ENCODE measurements at places on chromosomes 16 and 17.

DNA sequence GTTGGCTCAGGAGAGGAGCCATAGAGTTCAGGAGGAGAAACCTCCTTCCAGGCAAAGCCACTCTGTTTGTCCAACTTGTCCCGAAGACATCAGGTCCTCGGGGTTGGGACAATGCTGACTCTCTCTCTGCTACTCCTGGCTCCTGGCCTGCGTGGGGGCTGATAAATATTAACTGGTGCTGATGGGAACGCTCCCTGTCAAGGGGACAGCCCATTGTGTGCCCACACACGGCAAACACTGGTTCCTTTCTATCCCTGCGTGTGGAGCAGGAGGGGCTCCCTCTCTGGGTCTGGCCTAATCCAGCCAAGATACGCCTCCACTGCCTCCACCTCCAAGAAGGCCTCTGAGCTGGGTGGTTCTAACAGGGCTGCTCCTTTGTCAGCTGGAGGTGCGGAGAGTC, 4.4 kb downstream of the KIF19 start:
- no peak for DNase-seq

DNA sequence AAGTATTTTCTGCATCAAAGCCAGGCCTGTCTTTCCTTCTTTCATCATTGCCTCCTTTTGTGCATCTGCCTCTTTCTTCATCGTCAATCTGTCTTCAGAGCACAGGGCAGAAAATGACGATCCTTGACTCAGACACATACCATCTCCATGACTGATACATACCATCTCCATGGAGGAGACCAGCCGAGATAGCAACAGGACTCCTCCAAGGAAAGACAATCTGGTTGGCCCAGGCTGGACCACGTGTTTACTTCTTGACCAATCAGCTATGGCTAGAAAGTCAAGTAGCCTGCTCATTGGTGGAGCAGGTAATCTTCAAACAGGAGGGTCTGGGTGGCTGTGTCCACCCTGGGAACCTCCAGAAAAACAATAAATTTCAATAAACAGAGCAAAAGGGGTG, 164.6 kb downstream of the CPPED1 start:
- no peak for DNase-seq

DNA sequence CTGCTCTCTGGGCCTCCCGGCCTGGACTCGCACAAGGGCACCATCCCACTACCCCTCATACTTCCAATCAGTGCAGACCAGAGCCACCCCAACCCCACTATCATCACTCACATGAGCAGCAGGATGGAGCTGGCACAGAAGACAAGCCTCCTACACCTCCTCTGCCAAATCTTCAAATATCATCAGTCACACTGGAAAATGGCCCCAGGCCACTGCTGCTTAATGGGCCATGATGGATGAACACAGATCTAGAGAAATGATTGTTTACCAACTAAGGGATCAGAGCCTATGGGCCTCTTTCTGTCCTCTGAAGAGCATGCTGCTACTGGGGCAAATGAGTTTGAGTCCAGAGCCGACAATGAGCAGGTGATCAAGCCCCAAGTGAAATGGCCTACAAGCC, 165.5 kb downstream of the GRIN2A start:
- no peak for DNase-seq

GRCh38 chr16:69250081-69250480, 61.1 kb upstream of the VPS4A start:
- no peak for DNase-seq

DNA sequence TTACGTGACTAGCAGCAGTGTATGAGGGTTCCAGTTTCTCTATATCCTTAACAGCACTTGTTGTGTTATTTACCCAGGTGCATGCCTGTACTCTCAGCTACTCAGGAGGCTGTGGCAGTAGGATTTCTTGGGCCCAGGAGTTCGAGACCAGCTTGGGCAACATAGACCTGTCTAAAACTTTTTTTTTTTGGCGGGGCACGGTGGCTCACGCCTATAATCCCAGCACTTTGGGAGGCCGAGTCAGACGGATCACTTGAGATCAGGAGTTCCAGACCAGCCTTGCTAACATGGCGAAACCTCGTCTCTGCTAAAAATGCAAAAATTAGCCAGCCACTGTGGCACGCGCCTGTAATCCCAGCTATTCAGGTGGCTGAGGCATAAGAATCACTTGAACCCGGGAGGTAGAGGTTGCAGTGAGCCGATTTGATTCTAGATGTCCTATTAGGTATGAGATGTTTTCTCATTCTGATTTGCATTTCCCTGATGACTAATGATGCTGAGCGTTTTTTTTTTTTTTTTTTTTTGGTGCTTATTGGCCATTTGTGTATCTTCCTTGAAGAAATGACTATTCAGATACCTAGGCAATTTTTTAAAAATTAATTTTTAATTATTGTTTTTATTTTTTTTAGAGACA, 13.4 kb downstream of the CASC3 start:
- DNase-seq = no peak

- DNase-seq = no peak
Measured at GRCh38 chr16:17474572-17474971, 3.8 kb upstream of the XYLT1 start.

- DNase-seq = no peak
Measured at GRCh38 chr16:22788193-22788530, 25.8 kb upstream of the HS3ST2 start.
